Brain (organoid and tissue), 16 donors: ENCODE measurements at places on chromosomes 11 and 22. TPM values are rescaled to one million over a fixed set of nuclear protein-coding genes. Genes with fewer than 3 reads are reported as not detected.

Gene ADAMTS8
- polyA plus RNA-seq, result 4.0 TPM

Gene TRAPPC4
- polyA plus RNA-seq, result 120 TPM

Gene APOBEC3C
- polyA plus RNA-seq, result 6.7 TPM

Gene PGA5
- polyA plus RNA-seq, result not detected

Gene NXPE1
- not detected for polyA plus RNA-seq

Gene NEU3
- polyA plus RNA-seq, result 8.9 TPM

Gene OR8H3
- not detected for polyA plus RNA-seq

Gene ZBTB3
- polyA plus RNA-seq, result 3.8 TPM

Gene ETS1
- 21.1 TPM for polyA plus RNA-seq

Gene RAB38
- polyA plus RNA-seq, result 0.39 TPM

Gene PHETA2
- polyA plus RNA-seq, result 7.3 TPM

Gene HIRA
- 25.7 TPM for polyA plus RNA-seq

Gene RTN4R
- polyA plus RNA-seq, result 21.3 TPM

Gene TMEM223
- polyA plus RNA-seq, result 22.3 TPM

Gene HARBI1
- 1.9 TPM for polyA plus RNA-seq

Gene RAG1
- polyA plus RNA-seq, result not detected

Gene DNHD1
- polyA plus RNA-seq, result 2.5 TPM

Gene OR11H1
- polyA plus RNA-seq, result not detected

Gene POGLUT3
- polyA plus RNA-seq, result 8.6 TPM

Gene C11orf71
- 20.1 TPM for polyA plus RNA-seq

Gene CTSF
- polyA plus RNA-seq, result 133 TPM

Gene MFRP
- not detected for polyA plus RNA-seq

Gene SYT9
- polyA plus RNA-seq, result 3.5 TPM

Gene NEFH
- polyA plus RNA-seq, result 40.9 TPM

Gene PLAAT4
- polyA plus RNA-seq, result 32.4 TPM

Gene UBQLNL
- not detected for polyA plus RNA-seq

Gene C11orf21
- not detected for polyA plus RNA-seq
